ENCODE measurements at places on chromosomes 2 and 18.
A peak's percentile ranks its signal among the peaks of the same experiment; 100 is the strongest.

GRCh38 chr2:20609349-20609994 lies 41.4 kb downstream of the HS1BP3 start:
- DNase-seq: peak; percentile 23

GRCh38 chr2:19504400-19505198 lies 146.2 kb upstream of the OSR1 start:
- DNase-seq: no peak

DNA sequence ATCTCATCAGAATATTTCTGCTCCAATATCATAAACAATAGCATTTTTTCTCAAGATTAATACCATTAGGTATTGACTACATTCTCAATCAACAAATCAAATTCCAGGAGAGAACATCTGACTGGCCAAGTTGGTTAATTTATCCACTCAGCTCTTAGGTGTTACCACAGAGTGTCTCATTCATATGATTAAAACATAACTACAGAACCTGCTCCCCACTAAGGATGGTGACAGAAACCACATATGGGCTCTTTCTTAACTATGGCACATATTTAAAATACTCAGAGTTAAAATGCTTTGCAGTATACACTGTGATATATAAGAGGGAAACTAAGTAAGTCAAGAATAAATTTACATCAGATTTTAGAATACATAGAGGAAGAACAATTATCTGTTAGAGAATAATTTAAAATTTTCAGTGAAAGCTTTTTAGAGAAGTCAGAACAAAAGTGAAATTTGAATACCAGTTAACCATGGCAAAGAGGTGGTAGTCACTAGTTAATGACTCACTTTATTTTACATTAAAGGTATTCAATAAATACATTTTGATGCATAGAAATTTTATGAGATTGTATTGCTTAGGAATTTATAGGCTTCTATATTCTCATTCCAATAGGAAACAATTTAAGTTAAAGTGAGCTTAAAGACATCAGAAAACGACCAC lies 1120.8 kb upstream of the TMEFF2 start:
- DNase-seq: no peak

GRCh38 chr2:40150266-40150665 lies 301.6 kb downstream of the SLC8A1 start:
- no peak for DNase-seq

DNA sequence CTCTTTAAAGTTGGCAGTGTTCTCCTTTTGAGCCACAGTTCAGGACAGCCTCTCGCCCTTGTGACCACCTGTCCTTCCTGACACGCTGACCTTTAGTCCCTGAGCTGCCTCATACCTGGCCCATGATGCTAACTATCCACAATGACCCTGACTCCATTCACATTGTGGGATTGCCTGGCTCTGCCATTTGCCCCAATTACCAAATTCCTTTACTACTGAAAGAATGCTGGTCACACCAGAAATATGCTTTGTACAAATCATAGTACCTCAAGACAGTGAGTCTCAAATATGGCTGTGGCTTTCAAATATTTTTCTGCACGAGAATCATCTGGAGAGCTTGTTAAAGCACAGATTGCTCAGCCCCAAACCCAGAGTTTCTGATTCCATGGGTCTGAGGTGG lies 54.2 kb downstream of the LTBP1 start:
- no peak for DNase-seq

DNA sequence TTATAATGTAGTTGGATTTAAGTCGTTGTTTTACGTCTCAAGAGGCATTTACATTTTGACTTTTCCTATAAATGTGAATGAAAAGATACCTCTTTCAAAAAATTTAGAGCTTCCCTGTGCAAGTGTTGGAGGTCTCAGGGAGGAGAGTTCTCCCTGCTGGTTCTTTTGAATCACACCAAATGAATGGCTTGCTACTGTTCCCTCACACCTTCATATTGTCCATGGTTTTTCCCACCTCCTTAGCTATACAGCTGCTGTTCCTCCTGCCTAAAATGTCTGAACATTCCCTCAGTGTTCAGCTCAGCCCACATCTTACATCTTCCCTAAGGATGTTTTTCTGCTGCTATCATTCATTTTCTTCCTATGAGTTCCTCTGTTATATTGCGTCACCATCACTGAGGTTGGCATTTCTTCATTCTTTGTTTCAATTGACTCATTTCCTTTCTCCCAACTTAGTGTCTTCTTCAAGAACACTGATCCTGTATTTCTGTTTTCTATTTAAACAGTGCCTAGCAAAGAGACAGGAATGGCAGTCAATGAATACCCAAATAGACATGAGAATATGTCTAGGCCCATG lies 46.0 kb downstream of the COX7A2L start:
- no peak for DNase-seq
